ENCODE measurements at places on chromosomes 11 and 22.

GRCh38 chr11:37946155-37946766 is 1348.2 kb upstream of the RAG2 start:
- peak; percentile 4 for DNase-seq

- no peak for DNase-seq
These were observed 709.7 kb downstream of the NTM start for GRCh38 chr11:132080127-132080526.

DNA sequence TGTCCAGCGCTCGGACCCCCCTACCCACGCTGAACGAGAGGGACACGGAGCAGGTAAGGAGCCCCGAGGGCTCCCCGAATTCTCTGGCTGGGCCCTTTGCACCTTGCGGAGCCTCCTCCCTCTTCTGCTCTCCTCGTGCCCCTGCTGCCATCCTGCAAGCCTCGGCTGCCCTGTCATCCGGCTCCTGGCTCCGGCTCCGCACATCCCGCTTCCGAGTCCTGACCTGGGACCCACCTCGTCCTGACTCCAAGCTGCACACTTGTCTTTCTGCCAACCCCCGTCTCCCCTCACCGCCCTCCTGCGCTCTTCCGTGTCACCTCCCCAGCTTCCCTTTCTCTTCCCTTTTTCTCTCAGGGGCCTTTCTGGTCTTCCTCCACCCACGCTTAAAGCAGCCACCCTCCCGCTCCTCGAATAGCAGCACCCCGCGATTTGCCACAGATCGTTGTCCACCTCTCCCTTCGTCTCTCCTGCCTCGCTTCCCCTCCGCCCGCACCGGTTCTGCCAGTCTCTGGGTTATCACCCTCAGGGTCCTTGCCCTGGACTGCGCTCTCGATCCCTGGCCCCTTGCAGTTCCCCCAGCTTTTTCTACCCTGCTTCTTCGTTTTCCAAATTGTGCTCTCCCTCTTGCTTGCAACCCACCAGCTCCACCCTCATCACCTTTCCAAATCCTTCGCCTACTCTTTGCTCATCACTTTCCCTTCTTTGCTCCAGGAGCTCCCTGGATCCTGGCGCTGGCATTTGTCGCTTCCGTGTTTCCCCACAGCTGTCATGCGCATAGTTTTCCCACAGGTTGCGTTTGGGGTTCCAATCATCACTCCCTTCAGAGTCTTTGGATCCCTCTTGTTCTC is 822 bp downstream of the MARK2 start:
- DNase-seq: no peak

DNA sequence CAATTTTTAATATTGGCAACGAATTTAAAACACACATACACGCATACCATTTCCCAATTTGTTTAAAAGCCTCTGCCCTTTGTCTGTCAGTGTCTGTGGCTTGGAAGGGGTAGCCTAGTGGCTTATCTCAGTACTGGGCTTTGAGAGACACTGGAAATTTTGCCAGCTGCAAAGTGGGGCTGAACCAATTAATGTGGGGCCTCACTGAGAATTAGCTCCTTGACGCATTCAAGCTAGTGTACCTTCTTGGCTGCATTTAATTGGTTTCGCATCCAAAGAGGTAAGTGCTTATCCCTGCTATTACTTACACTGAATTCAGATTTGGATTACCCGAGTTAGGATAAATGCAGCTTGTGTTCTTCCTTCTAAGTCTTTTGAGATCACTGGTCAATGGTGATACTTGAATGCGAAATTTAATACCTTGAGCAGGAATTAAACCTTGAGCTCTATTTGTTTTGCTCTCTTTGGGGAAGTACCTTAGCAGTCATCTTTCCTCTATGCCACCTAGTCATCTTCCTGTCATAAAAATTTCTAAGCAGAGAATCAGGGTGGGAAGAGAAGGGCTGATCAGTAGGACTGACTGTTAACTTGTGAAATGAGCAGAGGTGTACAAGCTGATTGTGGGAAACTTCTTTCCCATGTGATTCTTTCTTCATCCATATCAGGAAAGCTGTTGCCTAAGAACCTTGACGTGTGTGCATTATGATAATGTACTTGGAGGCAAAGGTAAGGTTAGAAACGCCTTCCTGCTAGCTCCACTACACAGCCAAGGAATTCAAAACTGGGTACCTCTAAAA is 187.7 kb upstream of the E2F8 start:
- no peak for DNase-seq

DNA sequence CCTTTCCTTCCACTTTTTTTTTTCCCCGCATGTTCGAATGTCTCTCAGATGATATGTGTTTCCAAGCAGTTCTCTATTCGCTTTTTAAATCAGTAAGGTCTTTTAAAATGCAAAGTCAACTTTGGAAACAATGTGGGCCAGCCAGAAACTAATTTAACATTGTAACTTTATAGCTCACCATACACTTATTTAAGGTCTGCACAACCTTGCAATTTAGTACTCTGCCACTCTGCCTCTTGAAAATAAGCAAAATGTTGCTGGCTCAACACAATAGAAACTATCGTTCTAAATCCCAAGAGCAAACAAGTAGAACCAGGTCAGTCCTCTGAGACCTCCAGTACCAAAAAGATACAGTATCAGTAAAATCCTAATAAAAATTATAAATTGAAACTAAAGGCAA is 109.0 kb downstream of the SIK3 start:
- no peak for DNase-seq

DNA sequence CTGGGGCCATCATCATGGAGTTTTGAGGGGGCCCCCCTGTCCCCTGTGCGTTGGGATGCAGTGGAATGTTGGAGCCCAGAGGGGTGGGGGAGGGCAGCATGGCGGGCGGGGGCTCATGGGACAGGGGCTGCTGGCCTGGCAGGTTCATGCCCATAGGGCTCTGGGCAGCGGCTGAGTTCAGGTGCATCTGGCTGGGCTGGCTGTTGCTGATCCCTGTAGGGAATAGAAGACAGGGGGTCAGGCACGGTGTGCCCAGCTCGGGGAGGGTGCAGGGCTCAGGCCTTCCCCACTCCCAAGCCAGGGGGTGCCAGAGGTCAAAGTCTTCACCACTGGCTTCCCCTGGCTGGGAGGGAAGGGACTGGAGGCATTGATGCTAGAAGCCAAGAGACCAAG is 15.6 kb downstream of the CXCR5 start:
- no peak for DNase-seq

DNA sequence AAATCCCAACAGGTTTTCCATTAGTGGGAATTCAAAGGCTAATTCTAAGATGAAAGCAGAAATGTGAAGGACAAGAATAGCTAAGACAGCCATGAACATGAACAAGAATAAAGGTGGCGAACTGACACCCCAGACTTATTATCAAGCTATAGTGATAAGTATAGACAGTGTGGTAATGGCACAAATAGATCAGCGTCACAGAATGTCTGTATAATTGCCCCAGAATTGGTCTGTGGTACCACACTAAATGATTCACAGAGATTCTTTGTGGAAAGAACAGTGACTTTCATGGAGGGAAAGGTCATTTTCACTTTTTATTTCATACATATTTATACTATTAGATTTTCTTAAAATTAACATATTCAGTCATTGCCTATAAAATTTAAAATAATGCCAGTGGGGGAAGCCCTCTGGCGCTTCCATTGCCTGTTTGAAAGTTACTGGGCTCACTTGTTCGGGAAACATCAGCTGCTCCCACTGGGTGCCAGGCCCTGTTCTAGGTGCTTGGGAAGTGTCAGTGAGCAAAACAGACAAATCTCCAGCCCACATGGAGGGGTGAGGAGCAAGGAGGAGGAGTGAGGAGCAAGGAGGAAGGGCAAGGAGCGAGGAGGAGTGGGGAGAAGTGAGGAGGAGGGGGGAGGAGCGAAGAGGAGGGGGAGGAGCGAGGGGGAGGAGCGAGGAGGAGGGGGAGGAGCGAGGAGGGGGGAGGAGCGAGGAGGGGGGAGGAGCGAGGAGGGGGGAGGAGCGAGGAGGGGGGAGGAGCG is 11.3 kb upstream of the NLRP6 start:
- no peak for DNase-seq

DNA sequence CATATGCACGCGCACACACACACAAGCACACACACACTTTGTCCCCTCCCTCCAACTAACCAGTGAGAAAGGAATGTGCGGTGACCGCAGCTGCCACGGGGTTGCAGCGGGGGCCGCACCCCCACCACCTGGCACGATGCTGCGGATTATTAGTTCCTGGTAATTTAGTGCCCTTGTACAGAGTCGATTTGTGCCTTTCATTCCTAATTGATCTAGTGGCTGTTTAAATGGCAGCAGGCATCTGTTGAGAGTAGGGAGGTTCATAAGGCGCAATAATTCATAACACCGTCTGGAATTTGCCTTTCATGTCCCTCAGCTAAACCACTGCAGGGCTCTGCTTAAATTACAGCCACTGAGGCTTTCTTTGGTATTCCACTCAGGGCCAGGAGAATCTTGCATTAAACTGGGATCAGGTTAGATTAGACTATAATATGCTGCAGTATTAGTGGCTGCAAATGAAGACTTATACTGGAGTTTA is 113.7 kb downstream of the FEZ1 start:
- DNase-seq: no peak

DNA sequence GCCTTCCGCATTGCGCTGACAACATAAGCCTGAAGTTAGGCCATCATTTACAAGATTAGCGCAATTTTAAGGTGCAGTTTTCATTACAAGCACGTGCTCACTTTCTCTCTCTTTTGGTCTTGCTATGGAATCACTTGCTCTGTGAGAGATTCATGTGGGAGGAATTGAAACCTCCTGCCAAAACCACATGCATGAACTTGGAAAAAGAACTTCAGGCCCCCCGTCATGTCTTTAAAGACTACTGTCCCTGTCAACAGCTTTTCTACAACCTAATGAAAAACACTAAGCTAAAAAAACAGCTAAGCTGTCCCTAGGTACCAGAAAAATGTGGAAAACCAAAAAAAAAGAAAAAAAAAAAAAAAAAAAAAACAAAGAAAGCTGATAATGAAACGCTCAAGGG is 1707.6 kb upstream of the RAG2 start:
- DNase-seq: no peak

GRCh38 chr11:9040410-9040809 is 36.6 kb upstream of the NRIP3 start:
- no peak for DNase-seq

- no peak for DNase-seq
These were observed 127.9 kb upstream of the SYT13 start for GRCh38 chr11:45414088-45414487.

- no peak for DNase-seq
These were observed 196.3 kb upstream of the ARHGAP20 start for GRCh38 chr11:110908401-110909105.

- DNase-seq: peak; percentile 19
These were observed 485.9 kb downstream of the JRKL start for GRCh38 chr11:96875712-96876111.

DNA sequence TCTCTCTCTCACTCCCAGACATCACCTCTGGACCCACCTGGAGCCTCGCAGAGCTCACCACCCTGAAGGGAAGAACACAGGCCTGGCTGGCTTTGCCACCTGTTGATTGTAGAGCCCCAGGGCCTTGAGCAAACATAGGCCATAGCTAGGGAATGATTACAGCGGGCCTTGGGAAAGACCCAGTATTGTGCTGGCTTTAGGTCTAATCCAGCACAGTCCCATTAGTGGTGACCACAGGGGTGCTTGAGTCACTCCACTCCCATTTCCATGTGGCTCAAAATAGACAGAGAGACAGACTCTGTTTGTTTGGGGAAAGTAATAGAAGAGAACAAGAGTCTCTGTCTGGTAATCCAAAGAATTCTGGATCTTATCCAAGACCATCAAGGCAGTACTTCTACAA is 42.7 kb upstream of the FAM181B start:
- DNase-seq: no peak

DNA sequence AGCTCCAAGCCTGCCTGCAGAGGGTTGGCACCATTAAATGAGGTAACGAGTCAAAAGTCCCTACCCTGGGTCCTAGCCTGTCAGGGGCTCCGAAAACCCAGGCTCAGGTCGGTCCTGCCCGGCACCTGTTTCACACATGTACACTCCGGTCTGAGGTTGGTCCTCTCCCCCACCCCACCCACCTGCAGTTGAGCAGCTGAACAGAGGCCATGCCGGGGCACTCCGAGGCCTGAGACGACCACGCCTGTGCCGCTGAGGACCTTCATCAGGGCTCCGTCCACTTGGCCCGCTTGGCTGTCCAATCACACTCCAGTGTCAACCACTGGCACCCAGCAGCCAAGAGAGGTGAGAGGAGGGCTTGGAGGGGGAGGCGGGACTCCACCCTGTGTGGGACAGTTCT is 1.6 kb downstream of the TSSC4 start:
- DNase-seq: no peak

- no peak for DNase-seq
These were observed 26.9 kb downstream of the MACROD1 start for GRCh38 chr11:64139049-64139448.

GRCh38 chr11:44179173-44179572 is 83.7 kb downstream of the EXT2 start:
- no peak for DNase-seq

GRCh38 chr11:11416917-11417316 is 63.9 kb upstream of the CSNK2A3 start:
- DNase-seq: no peak

DNA sequence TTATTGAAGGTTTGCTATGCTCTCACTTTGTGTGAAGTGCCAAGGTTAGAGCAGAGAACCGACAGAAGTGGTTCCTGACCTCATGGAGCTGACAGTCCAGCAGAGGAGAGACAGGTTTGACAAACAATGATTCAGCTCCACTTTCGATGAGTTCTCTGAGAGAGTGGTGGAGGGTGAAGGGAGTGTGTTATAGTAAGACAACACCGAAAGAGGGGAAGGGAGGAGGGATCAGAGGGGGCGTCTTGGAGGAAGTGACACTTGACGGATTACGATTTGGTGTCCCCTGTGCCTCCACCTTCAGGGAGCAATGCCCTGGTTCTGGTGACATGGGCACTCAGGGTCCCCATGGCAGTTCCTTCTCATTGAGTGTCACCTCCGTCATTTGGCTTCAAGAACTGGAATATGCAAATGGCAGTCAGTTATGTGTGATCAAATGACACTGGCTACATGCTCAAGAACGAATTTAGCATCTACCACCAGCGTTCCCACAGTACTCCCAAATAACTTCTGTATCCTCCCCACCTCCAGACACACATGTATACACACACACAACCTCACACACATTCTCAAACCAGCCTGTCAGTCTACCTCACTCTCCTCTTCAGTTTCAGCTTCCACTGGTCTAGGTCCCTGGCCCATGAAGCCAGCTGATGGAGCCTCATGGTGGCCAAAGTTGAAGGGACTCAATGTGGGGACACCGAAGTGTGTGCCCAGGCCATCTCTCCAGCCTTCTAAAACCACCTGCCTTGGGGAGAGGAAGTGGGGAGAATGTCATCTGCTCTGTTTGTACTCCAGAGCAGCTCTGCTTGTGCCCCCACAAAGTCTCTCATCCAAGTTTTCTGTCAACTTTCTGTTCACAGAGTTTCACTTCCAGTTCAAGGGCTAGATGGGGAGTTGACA is 31.4 kb upstream of the NUP160 start:
- no peak for DNase-seq

DNA sequence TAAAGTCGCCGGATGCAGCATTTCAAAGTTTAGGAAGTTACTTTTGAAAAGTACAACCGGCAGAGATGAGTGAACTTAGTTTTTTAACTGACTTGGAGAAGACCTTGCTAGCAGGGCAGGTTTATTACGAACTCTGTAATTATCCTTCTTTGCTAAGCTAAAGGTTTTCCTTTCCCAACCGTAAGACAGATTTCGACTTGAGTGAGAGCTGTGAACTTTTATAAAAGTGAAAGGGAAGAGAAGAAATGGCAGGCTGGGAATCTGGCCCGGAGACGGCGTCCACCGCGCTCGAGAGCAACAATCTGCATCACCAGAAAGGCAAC is 659 bp upstream of the TEAD1 start:
- DNase-seq: no peak
